Stimulated activated CD4-positive, alpha-beta T cell treated with anti-CD3 and anti-CD28 coated beads, Interleukin-1b, Interleukin-23, amount 100 ng/mL, for 24 hours (primary cell): ENCODE measurements at places on chromosomes 4 and X.

GRCh38 chr4:151675411-151675971 is 85.3 kb downstream of the GATB start:
- no peak for DNase-seq

GRCh38 chr4:12178614-12179610 is 750.2 kb upstream of the HS3ST1 start:
- no peak for DNase-seq

GRCh38 chr4:110742143-110742542 is 119.3 kb upstream of the PITX2 start:
- DNase-seq: no peak

- DNase-seq: no peak
Measured at GRCh38 chr4:77797239-77797638, 21.9 kb downstream of the CNOT6L start.

DNA sequence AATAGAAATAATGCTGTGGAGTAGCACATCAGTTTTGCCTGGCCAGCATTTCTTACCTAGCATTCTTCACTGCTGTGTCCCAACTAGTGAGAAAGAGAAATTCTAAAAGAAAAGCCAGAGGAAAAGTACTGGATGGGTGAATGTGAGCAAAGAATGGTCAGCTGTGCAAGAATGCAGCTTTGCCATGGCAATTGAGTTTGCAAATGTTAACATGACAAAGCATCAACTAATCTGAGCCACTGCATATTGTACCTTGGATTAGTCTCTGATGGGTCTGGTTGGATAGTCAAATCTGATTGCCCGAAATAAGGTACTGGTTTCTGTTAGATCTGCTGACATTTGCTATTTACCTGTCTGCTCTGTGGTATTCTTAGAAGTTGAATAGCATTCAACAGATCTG is 38.7 kb downstream of the ADD1 start:
- no peak for DNase-seq

GRCh38 chr4:140059159-140059558 is 94.8 kb downstream of the MAML3 start:
- DNase-seq: no peak

DNA sequence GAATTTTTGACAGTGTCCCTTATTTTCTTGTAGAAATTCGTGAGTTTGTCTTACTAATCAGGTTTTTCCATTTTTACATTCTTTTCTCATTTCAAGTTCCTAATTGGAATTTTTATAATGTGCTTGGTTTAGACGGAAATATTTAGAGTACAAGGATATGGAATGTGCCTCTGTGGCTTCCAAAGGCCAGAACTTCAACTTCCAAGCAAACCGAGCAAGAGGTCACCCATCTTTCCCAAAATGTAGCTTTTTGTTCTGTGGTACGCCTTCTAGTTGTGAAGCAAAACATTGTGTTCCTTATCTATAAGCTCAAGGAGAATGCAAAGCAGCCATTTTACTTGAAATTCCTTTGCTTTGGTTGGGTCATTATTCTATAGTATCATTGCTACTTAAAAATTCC is 212.8 kb upstream of the PACRGL start:
- no peak for DNase-seq

GRCh38 chrX:12887767-12888166 is 18.7 kb upstream of the TLR8 start:
- DNase-seq: no peak

DNA sequence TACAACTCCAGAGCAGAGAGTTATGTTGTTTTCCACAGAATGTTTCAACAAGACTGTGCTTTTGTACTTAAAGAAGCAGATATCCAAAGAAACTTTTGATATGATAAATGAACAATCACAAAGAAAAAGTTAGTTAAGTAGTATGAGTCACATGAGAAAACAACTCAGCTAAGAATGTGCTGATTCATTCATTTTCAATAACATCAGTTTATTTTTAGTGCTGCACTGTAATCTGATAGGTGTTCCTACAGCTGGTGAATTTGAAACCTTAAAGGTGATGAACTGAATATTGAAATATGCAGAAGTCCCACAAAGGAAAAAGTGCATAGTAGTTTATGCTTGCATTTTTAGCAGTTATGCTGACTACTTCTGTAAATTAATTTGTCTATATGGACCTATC is 180.3 kb upstream of the TENM3 start:
- no peak for DNase-seq

DNA sequence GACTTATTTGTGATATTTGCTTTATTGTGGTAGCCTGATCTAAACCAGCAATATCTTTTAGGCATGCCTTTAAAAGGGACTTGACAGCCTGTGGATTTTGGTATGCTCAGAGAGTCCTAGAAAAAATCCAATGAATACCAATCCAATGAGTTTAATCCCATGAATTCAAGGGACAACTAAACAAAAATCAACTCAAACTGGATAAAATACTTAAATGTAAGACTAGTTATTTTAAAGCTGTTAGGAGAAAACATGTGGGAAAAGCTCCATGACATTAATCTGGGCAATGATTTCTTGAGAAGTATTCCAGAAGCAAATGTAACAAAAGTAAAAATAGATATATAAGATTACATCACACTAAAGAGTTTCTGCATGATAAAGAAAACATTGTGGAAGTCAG is 711.5 kb upstream of the PITX2 start:
- no peak for DNase-seq

GRCh38 chrX:2650865-2651264 is 40.2 kb upstream of the CD99 start:
- no peak for DNase-seq

GRCh38 chr4:9984621-9985020 is 36.7 kb downstream of the SLC2A9 start:
- no peak for DNase-seq

GRCh38 chr4:53234111-53234510 is 131.8 kb downstream of the SCFD2 start:
- no peak for DNase-seq

- no peak for DNase-seq
Measured at GRCh38 chr4:35757836-35758235, 486.5 kb downstream of the ARAP2 start.

DNA sequence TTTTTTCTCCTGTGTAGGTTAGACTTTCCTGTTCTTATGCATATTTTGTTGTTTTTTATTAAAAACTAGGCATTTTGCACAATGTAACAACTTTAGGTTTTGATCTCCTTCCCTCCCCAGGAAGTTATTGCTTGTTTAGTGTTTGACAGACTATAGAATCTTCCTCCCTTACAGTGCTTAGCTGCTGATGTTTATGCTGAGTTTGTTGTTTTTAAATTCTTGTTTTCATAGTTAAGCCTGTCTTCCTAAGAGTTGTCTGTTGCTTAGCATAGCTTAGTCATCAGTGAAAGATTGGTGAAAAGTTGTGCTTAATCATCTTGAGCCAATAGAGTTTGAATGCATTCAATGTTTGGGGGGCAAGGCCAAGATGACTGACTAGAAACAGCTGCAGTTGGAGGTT is 157.5 kb downstream of the NKX6-1 start:
- DNase-seq: no peak
